Stimulated activated CD8-positive, alpha-beta memory T cell treated with anti-CD3 and anti-CD28 coated beads, Interleukin-2, amount 100 ng/mL, for 48 hours (primary cell): ENCODE measurements at places on chromosomes 3 and 15.
A peak's percentile ranks its signal among the peaks of the same experiment; 100 is the strongest.

GRCh38 chr15:80455668-80456442 lies 51.7 kb downstream of the ARNT2 start:
- DNase-seq: peak; percentile 6

- DNase-seq: no peak
Observed at GRCh38 chr15:58666957-58667356, 82.5 kb downstream of the ADAM10 start.

DNA sequence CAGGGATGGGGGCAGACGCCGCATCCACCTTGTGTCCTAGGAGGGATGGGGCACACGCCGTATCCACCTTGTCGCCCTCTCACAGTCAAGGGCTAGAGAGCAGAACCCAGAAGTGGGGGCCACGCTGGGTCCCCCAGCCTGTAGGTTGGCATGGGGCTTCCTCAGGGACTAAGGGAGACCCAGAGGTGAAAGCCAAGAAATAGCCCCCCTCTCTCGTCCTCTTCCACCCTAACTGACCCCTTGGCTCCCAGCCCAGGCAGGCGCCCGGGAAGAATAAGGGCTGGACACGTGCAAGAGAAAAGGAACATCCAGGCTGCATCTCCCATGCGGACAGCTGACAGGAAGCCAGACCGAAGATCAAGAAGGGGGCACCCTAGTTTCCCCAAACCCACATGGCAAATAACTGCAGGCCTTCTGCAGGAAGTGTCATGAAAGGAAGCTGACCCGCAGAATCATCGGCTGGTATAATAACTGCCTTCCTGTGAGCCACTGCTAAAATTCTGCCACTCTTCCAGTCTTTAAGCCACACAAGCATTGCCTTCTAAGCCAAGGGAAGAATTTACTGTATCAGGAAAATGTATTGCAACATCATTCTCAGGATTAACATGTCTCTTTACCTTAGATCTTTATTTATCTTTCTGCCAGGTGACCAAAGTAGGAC lies 38.5 kb upstream of the TFRC start:
- DNase-seq: no peak

GRCh38 chr3:44981751-44982150 lies 5.7 kb downstream of the EXOSC7 start:
- DNase-seq: no peak

DNA sequence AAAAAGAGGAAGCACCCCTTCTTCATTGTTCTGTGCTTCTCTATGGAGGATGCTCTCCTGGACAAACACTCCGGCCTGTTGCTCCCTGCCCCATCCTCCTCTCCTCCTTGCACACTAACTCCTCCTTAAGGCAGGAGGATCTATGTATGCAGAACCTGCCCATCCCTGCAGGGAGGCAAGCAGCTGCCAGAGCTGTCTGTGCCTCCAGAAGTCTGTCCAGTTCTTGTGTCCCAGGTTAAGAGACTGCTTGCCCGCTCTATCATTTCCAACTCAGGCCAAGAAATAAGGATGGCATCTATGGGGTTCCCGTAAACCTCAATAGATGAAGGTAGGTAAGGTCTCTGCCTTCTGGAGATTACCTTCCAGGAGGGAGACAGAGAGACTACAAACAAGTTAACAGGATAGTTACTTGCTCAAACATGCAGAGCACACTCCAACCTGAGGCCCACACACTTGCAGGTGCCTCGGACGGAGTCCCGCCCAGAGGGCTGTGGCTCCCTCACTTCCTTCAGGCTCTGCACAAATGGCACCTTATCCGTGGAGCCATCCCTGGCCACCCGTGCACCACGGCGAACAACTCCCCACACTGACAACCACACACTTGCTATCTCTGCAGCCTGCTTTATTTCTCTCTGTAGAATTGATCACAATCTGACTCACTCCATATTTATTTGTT lies 6.9 kb downstream of the XXYLT1 start:
- DNase-seq: no peak
